ENCODE measurements at places on chromosomes 4 and X.

DNA sequence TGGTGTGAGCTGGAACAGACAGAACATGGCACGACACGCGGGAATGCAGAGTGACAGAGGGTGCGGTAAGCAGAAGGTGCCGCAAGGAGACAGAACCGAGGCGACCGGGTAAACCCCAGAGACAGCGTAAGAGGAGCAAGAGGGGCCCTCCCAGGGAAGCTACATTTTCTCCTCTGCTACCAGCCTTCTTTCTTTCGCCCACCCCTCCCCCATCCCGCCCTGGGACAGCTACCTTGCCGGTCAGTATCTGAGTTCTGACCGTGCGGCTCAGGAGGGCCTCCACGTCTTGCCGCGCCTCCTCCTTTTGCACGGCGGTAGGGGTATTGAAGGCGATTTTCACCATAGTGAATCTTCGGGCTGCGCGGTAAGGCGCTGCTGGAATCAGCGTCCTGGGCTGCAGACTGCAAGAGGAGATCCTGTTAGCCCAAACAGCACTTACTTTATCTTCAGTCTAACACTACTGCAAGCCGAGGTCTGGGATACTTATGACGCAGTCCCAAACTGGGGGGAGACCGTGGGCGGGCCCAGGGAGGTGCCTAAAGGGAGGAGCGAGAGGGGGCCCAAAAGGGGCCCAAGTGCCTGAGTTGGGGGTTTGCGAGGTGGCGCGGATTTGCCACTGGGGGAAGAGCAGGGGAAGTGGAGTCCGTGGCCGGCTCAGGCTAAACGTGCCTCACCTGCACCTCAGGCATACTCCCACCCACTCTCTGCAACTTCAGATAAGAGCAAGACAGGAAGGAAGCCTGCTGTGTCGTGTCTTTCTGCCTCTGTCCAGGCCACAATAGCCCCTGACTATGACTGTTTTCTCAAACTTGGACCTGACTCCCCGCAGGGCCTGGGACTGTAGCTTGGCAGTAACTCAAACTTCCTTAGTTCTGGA lies at the start of gene ITM2A:
ITM2A (minus strand) TSS at position 462 of the 877 bp plus-strand sequence; CDS start at position 343, 119 bp downstream.
- peak; percentile 22 for DNase-seq

GRCh38 chrX:87006561-87006960 lies 511.0 kb upstream of the KLHL4 start:
- no peak for DNase-seq

DNA sequence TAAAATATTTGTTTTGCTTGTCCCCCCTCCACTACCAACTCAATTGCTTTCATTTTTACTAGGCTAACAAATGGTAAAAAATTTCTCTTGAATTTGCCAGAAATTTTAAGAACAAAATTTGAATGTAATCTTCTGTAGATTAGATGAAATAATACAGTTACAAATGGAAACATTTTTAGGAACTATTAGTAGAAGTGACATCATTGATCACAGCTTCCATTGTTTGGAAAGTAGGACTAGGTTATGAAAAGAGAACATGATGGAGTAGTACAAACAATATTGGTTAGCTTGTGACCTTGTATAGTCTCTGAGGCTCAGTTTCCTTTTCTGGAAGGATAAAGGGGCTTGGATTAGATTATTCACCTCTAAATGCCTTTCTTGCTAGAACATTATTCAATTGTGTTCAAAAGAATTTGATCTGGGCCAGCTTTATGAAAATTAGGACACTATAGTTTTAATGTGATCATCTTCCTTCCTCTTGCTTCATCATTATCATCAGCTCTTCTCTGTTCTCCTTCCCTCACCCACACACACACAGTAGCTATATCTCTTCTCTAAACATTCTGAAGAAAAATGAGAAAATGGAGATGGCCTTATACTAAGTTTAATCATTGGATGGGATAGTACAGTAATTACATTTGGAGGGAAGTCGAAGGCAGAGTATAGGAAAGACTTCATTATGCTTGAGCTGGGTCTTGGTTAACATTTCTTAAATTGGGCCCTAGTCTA lies 9.9 kb downstream of the MTMR1 start:
- DNase-seq = no peak

DNA sequence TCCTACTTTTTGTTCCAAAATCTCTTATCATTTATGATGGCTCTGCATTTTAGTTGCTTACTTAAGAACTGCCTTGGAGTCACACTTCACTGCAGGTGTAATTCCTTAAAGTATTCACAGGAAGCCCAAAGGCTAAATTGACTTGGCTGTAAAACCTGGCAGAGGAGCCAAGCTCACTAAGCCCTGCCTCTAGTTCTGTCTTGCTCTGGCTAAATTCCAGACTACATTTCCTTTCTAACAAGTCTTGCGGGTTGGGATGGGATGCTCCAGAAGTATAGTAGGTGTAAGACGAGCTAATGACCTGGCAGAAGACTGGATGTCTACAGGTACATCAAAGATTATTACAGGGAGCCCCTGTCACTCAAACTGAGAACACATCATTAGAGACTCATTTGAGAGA lies 924.0 kb upstream of the INTU start:
- DNase-seq = no peak

GRCh38 chrX:10360116-10360515 lies 203.3 kb downstream of the CLCN4 start:
- DNase-seq = no peak
